ENCODE measurements at places on chromosomes 1 and 21. TPM values are rescaled to one million over a fixed set of nuclear protein-coding genes. Genes with fewer than 3 reads are reported as not detected.

GRCh38 chr1:22471610-22472009 is 20.0 kb downstream of the ZBTB40 start:
- no peak for DNase-seq

DNA sequence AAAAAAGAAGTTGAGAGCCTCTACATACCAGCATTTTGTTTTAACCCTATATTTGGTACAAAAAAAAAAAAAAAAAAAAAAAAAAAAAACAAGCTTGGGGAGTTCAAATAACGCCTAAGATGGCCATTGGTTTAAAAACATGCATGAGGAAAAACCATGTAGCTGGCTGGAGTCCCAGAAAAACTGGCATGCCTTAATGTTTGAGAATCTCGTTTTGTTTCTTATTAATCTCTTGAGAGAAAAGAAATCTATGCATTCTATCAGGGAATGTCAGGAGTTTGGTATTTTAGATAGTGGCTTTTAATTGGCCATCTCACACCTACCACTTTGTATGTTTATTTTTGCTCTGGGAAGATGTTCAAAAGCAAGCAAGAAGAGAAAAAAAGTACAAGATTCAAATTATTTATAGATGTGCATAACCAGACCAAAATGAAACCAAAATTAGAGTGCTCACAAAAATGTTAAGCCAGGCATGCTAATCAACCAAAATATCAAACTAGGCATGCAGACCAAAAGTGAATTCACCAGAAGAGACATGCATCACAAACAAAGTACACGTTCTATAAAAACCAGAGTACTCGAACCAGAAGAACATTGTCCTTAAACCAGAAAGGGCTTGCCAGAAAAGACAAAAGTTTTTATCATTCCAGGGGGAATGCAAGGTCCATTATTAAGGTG is 156.6 kb downstream of the AK5 start:
- DNase-seq, result no peak

DNA sequence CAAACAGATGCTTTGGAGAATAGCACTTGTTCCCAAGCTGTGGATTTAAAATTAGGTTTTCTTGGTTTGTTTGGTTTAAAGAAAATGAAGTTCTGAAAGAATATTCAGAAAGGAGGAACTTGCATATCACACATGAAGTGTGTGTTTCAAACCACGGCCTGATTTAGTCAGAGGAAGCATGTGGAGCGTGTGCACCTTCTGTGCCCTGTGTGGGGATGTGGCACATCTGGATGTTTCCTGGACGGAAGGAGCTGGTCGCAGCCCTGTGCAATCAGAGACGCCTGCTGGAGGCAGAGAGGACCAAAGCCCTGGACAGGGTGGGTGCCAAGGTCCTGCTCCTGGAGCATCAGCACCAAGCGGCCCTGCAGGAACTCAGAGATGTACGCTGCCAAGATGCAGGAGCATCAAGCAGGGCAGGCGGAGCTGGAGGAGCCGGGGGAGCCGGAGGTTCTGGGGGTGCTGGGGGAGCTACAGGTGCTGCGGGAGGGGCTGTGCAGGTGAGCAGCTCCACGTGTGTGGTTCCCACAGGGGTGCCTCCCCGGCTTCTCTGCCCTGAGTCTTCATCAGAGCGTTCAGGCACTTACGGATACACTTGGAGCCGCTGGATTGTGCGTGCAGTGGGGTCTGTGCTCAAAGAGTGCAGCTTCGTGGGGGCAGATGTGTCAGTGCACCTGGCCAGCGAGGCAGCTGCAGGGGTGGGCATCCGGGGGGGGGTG is 45.7 kb downstream of the PCNT start:
- no peak for DNase-seq

GRCh38 chr1:179226738-179227137 is 2.7 kb downstream of the ABL2 start:
- no peak for DNase-seq

DNA sequence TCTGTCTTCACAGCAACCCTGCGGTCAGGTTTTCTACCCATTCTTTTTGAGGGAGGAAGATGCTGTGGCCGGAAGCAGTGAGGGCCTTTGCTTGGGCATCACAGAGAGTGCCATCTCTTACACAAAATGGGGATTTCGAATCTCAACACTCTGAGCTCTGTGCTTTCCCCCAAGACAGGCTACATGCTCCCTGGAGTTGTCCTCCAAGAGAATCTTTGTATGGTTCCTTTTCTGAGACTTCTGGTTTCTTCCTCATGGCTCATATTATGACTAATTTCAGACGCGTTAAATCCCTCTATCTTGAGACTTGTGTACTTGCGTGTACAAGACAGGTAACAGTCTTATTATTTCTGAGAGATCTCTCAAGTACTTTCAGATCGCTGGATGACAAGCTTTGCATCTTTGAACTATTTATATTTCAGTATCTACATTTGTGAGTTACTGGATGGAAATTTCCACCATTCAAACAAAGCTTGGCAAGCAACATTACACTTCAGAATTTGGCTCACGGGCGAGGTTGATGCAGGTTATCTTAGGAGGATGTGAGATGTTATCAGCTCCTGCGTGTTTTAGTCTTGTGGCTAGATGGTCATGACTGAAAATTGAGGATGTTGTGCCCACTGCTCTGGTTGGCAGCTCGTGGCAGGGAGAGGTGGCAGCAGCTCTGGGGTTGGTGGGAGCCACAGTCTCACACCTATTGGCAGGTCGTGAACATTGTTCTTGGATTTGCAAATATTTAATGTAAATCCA is 19.4 kb downstream of the ABCG1 start:
- DNase-seq, result no peak

DNA sequence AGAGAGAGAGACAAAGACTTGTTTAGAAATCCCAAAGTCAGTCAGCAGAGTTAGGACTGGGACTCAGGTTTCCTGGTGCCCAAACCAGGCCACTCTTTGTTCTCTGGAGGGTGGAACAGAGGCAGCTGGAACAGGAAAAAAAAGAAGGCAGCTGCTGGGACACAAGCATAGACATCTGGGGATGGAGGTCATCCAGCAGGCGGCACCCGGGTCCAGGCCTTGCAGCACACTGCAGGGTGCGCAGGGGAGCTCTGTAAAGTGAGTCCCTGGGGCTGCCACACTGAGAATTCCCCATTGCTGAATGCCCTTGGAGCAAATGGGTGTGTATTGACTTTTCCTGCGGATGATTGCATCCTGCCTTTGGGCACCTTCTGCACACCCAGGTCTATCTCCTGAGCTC is 222.9 kb upstream of the CSF3R start:
- DNase-seq, result no peak

DNA sequence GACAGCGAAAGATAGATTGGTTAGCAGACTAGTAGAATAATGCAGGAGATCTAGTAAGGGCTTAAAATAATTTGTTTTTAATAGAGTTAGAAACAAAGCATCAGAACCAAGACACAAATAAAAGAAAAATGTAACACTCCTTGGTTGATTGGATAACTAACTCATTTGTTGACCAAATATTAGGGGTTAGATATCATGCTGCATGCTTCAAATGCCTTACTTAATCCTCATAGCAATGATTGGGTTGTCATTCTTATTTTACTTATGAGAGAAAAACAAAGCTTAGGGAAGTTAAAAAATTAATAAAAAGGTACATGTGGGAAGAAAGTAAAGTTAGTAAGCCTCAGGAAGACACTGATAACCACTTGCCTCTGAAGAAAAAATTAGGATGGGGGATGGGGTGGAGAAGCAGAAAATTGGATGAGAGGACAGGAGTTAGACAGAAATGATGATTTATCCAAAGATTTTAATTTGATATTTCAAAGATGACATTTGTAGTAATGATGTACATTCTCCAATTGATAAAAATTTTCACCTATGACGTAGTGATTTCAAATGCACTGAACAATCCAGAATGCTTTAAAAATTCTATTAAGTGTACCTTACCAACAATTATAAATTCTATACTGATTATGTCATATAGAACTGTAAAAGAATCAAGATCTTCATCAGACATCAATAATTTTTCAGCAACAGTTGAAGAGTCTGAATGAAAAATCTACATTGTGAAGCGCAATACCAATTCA is 374.7 kb downstream of the COL11A1 start:
- no peak for DNase-seq

LYPLA2 gene
- 75.5 TPM for total RNA-seq

NT5C1A gene
- total RNA-seq, result not detected

TRPM2 gene
- total RNA-seq, result 1.5 TPM
